Stimulated activated CD4-positive, alpha-beta T cell treated with anti-CD3 and anti-CD28 coated beads, Interleukin-15, amount 100 ng/mL, for 24 hours (primary cell): ENCODE measurements at places on chromosomes 6 and 20.
A peak's percentile ranks its signal among the peaks of the same experiment; 100 is the strongest.

GRCh38 chr20:33145521-33145920 lies 22.4 kb upstream of the BPIFA2 start:
- DNase-seq, result no peak

GRCh38 chr20:10469599-10469998 lies 34.5 kb downstream of the SLX4IP start:
- DNase-seq, result no peak

GRCh38 chr6:19613678-19614077 lies 223.5 kb upstream of the ID4 start:
- DNase-seq, result no peak

GRCh38 chr6:43862925-43863324 lies 92.9 kb downstream of the VEGFA start:
- no peak for DNase-seq

GRCh38 chr6:168231393-168231957 lies 88.1 kb downstream of the DACT2 start:
- DNase-seq, result no peak

GRCh38 chr6:121858986-121859385 lies 423.5 kb downstream of the GJA1 start:
- no peak for DNase-seq

- no peak for DNase-seq
These were observed 71.4 kb upstream of the PRSS16 start for GRCh38 chr6:27176096-27176495.

GRCh38 chr20:2179233-2179580 lies 77.6 kb downstream of the STK35 start:
- DNase-seq, result no peak

- DNase-seq, result no peak
These were observed 42.2 kb upstream of the ADTRP start for GRCh38 chr6:11820821-11821220.

DNA sequence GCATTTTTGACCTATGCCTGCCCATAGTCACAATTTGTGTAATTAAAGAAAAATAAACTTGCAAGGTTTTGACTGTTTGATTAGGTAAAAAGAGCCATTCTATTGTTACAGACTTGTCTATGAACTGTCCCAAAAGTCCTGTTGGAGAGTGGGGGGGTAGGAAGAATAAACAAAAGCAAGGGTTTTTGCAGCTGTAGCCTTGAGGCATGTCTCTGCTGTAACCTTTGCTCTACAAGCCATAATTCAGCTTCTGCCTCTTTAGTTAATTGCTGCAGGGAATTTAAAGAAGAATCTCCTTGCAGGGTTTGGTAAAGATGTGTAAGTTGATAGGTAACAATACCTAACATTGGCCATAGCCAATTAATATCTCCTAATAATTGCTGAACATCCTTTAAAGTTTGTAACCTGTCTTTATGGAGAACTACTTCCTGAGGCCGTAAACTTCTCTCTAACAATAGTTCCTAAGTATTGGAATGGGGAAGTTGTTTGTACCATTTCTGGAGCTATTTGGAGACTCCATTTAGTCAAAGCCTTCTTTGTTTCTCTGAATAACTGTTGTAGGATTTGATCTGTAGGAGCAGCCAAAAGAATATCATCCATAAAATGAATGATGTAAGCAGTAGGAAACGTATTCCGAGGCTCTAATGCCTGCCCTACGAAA lies 7.9 kb upstream of the ABHD12 start:
- DNase-seq, result no peak

GRCh38 chr6:11282245-11282644 lies 49.8 kb upstream of the NEDD9 start:
- DNase-seq, result no peak

DNA sequence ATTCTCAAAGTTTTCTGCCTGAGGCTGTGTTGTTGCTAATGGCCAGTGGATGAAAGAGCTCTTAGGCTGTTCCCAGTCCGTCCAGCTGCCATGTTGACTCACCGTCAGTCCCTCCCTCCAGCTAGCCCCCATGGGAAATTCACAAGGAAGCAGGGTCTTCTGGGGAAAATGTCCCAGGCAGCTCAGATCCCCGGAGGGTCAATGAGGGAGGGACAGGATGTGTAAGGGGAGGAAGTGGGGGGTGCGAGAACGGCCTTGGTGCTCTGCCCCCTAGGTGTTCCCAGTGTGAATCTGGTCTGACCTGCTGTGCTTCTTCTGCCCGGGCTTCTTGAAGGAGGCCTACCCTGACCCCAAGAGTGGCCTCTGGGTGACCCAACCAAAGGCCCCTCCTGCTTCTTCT lies 65.9 kb downstream of the CEBPB start:
- no peak for DNase-seq

DNA sequence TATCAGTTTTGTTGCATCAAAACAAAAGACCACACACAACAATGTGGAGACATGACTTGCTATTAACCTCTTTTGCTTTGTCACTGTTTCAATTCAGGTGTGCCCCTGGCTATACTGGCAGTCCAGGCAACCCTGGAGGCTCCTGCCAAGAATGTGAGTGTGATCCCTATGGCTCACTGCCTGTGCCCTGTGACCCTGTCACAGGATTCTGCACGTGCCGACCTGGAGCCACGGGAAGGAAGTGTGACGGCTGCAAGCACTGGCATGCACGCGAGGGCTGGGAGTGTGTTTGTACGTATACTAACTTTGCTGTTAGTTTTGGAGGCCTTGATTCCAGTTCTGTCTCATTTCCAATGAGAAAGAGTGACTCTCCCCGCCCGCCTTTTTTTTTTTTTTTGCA lies 356.9 kb downstream of the ARHGAP18 start:
- DNase-seq, result no peak

GRCh38 chr6:31120151-31120915 lies at the start of gene CDSN:
Gene CDSN (minus strand): TSS chr6:31120446. CDS start chr6:31120419, 27 bp downstream.
- no peak for DNase-seq

- DNase-seq, result no peak
These were observed 1.2 kb downstream of the TCFL5 start for GRCh38 chr20:62860391-62860923.

DNA sequence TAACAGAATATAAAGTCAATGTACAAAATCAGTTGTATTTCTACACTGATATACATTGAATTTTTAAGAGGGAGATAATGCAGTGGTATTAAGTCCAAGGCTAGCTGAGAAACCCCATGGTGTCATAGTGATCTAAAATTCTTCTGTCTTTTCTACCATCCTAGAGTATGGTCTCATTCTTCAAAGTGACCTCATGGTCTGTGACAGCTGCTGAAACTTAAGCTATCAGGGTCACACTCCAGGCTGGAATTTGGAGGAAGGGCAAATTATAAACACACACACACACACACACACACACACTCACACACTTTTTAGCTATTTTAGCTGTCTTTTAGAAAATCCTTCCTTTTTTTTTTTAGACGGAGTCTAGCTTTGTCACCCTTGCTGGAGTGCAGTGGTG lies 47.3 kb upstream of the DYNLRB1 start:
- no peak for DNase-seq

DNA sequence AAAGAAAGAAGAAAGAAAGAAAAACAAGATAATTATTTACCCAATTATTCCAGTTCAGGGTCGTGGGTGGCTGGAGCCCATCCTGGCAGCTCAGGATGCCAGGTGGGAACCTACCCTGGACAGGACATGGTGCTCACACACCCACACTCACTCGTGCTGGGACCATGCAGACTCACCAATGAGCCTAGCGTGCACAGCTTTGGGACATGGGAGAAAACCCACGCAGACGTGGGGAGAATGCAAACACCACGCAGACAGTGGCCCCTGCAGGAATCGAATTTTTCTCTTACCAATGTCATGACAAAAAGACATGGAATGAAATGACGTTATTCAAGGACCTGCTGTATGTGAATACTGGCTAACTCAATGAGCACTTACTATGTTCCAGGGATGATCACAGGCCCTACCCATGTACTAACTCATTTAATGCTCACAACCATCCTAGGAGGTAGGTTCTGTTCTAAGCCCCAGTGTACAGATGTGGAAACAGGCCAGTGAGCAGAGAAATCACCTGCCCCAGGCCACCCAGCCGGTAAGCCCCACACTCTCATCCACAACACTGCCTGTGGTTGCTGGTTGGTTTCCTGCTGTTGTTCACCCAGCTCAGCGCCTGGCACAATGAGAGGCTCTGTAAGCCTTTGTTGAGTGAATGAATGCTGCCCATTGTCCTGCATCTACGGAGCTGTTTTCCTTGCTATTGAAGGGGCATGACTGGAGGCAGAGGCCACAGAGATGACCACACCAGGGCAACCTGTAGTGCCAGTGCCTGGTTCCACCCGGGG lies 6.8 kb upstream of the PI16 start:
- DNase-seq, result no peak

DNA sequence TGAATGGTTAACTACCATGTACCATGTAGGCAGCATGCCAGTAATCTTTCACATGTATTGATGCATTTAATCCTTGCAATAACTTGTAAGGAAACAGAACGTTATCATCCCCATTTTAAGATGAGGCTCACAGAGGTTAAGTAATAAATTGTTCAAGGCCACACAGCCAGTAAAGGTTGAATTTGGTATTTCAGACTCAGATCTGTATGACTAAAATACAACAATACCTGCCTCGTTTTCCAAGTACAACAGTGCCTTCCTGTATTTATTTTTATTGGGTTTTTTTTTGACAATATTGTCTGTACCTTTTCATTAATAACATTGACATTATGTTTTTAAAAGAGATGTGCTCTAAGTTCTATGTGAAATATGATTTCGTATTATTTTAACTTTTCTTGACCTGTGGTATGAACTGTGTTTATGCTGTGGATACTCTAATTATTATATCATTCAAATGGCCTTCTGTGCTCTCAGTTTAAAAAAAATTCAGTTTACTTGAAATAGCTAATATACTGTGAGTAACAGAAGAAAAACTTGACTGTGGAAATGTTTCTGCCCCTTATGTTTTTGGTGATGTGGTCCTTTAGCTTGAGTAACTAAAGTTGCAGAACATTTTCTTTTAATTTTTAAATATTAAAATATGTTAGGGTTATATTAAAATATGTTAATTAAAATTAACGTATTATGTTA lies 39.7 kb downstream of the XRN2 start:
- no peak for DNase-seq

DNA sequence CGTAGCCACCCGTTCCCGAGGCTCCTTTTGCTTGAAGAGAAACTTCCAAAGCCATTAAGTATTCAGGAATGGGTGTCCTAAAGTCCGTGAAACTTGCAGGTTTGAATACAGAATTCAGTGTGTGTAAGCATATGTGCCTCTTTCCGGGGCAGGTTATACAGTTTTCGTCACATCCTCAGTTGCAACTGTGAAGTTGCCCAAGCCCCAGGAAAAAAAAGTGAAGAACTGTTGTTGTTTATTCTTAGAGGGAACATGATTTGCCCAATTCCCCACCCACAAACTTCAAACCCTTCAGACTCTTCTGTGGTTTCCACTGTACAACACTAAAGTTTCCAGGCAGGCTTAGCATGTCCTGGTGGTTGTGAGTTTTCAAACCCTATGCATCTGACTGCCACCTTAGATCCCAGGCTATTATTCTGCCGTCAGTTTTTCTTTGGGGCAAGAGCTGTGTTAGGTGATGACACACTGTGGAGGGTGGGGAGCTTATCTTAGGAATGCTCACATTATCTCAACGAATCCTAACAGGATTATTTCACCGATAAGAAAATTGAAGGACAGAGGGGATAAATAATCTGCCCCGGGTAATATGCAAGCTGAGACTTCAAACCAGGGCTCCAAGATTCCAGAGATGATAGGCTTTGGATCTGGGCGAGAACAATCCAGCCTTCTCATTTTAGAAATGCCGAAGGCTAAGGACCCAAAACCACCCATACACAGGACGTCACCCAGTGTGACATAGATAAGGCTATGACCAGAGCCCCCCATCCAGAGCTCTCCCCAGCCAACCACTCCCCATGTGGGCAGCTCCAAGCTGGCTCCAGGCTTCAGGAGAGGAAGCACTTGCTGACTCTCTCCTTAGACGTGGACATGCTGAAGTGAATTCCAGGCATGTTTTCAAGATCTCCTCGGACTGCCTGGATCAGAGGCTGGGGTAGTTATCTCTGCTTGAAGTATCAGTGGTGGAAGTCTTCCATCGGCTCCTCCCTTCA lies 81.7 kb upstream of the AFDN start:
- no peak for DNase-seq

- peak; percentile 84 for DNase-seq
These were observed 114.7 kb upstream of the BACH2 start for GRCh38 chr6:90411292-90411781.
